ENCODE measurements at places on chromosomes 3 and 15. TPM values are rescaled to one million over a fixed set of nuclear protein-coding genes. Genes with fewer than 3 reads are reported as not detected.

TMEM207 gene
- total RNA-seq: not detected

ISL2 gene
- total RNA-seq: 0.67 TPM

SEMA6D gene
- 4.9 TPM for total RNA-seq

RBMS3 gene
- 127 TPM for total RNA-seq

CHRD gene
- total RNA-seq: 11.3 TPM

ARHGAP31 gene
- total RNA-seq: 63.4 TPM

LYZL4 gene
- total RNA-seq: not detected

NR2E3 gene
- total RNA-seq: not detected

TRIM71 gene
- not detected for total RNA-seq

LEKR1 gene
- 1.2 TPM for total RNA-seq

PLA2G4D gene
- not detected for total RNA-seq

Data from mesenteric fat pad (tissue), 1 donor.